ENCODE measurements at places on chromosomes 11 and 22. TPM values are rescaled to one million over a fixed set of nuclear protein-coding genes. Genes with fewer than 3 reads are reported as not detected.

DNA sequence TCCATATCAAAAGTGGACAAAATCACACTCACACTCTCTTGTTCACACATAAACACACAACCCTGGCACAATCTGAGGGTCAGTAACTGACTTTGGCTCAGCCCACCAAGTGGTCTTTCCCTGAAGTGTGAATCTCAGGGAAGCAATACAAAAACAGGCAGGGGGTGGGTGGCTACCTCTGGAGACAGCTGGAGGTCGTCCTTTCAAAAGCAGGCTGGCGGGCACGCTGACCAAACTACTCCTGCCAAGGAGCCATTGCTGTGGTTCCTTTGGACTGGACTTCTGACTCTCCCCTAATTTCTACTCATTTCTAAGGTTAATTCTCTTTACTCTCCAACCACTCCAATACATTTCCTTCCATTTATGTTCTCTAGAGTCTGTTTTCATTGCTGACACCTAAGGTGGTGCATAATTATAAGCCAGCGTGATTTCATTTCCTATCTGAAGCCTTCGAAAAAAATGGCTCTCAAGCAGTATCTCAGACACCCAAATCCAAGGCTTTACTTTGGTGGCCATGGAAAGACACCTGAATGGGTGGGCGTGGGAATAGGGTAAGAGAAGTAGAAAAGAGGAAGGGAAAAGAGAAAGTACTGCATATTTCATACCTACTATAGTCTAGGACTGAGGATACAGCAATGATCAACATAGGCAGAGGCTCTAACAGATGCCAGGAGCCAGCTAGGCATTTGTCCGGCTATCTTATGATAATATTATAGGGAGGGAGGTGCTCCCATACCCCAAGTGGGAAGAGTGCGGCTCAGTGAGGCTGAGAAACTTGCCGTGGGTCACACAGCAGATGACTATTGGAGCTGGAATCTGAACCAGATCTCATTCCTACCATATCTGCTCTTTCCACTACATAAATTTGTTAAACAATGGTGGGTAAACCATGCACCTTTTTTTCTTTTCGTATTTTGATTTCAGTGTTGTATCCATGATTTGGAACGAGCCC, 22.0 kb downstream of the FZD4 start:
- no peak for DNase-seq
- no peak overlapping the region for H3K27ac ChIP-seq
- H3K4me3 ChIP-seq, result no peak overlapping the region
- peaks cover 12% of the 10 kb centered on the region for H3K4me1 ChIP-seq
- no peaks in the 10 kb centered on the region for H3K27me3 ChIP-seq

DNA sequence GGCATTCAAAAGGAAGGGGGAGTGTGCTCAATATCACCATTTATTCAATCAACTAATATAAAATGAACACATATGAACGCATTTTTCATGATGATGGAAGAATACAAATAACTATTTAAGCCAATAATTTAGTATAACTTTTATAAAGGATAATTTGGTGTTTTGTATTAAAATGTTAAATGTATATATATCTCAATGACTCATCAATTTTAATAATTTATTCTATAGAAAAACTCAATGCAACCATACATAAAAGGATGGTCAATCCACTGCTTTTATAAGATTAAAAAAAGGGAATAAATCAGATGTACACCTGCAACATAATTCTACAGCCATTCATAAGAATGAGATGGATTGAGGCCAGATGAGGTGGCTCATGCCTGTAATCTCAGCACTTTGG, 50.6 kb downstream of the PICALM start:
- H3K4me1 ChIP-seq, result no peaks in the 10 kb centered on the region
- no peaks in the 10 kb centered on the region for H3K36me3 ChIP-seq
- no peak for DNase-seq
- no peak overlapping the region for H3K4me3 ChIP-seq
- no peak overlapping the region for H3K27ac ChIP-seq
- no peaks in the 10 kb centered on the region for H3K27me3 ChIP-seq

DNA sequence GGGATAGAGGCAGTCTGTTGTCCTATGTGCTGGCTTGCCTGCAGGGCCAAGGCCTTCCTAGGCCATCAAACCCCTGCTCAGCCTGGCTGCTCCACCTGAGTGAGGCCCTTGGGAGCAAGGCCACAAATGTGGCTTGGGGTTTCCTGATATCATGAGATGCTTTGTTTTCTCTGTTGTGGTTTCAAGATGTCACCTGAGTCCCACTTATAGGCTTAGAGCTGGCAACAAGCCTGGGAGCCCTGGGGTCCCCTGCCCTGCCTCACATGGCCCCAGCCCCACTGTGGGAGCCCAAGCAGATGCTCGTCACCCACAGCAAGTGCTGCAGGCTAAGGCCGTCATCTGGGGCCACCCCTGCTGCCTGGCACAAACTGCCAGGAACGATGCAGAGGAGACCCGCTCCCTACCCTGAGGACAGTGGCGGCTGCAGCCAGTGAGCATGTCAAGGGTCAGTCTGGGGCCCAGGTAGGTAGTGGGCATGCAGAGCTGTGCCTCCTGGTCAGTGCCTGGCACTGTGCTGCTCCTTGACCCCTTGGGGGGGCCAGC, 75.4 kb upstream of the KCNQ1OT1 start:
- H3K27ac ChIP-seq, result no peak overlapping the region
- H3K36me3 ChIP-seq, result no peaks in the 10 kb centered on the region
- H3K27me3 ChIP-seq, result no peaks in the 10 kb centered on the region
- H3K4me1 ChIP-seq, result no peaks in the 10 kb centered on the region
- DNase-seq, result no peak

PTPN5 gene
- not detected for total RNA-seq

- no peak overlapping the region for H3K27ac ChIP-seq
- no peak overlapping the region for H3K4me3 ChIP-seq
- H3K36me3 ChIP-seq, result no peaks in the 10 kb centered on the region
- H3K27me3 ChIP-seq, result no peaks in the 10 kb centered on the region
- DNase-seq, result no peak
Measured at GRCh38 chr22:33812360-33812977, 107.8 kb downstream of the LARGE1 start.

DNA sequence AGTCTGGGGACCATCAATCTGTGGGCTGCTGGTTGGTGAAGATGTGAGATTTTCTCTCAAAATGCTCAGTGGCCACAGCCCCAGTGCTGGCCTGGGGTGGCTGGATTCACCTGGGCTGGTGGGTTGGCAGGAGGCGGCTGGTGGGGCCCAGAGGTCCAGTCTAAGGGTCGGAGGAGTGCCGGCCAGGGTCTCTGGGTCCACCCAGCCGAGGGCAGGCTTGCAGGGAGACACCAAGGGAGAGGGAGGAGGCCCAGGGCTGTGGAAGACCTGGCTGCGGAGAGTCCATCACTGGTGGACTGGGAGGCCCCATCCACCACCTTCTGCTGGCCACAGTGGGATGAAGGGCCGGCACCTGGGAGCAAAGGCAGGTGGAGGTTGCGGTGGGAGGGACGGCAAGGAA, 582 bp upstream of the SHANK3 start:
- no peaks in the 10 kb centered on the region for H3K36me3 ChIP-seq
- no peak for DNase-seq
- no peak overlapping the region for H3K4me3 ChIP-seq
- no peaks in the 10 kb centered on the region for H3K27me3 ChIP-seq

OR51S1 gene
- not detected for total RNA-seq

PGA5 gene
- not detected for total RNA-seq

PRG3 gene
- total RNA-seq, result not detected
